ENCODE measurements at places on chromosomes 16 and 17. TPM values are rescaled to one million over a fixed set of nuclear protein-coding genes. Genes with fewer than 3 reads are reported as not detected.

Gene NKD1
- total RNA-seq = 0.30 TPM

Gene RAB11FIP4
- total RNA-seq = 1.7 TPM

Gene PRSS21
- 0.39 TPM for total RNA-seq

Gene AGRP
- total RNA-seq = not detected

Gene MT1G
- not detected for total RNA-seq
